ENCODE measurements at places on chromosomes 4 and X. TPM values are rescaled to one million over a fixed set of nuclear protein-coding genes. Genes with fewer than 3 reads are reported as not detected.

RASGEF1B gene
- 45.6 TPM for total RNA-seq

BMP2K gene
- total RNA-seq, result 44.8 TPM

MAGEA2 gene
- total RNA-seq, result not detected

STPG2 gene
- 0.47 TPM for total RNA-seq

H2BW2 gene
- not detected for total RNA-seq

CLNK gene
- total RNA-seq, result not detected

AGA gene
- 20.2 TPM for total RNA-seq

- DNase-seq, result no peak
These were observed 5.0 kb downstream of the LNX1 start for GRCh38 chr4:53586121-53586816.

GRCh38 chr4:40990236-40990898, 224.0 kb downstream of the APBB2 start:
- DNase-seq, result no peak

DNA sequence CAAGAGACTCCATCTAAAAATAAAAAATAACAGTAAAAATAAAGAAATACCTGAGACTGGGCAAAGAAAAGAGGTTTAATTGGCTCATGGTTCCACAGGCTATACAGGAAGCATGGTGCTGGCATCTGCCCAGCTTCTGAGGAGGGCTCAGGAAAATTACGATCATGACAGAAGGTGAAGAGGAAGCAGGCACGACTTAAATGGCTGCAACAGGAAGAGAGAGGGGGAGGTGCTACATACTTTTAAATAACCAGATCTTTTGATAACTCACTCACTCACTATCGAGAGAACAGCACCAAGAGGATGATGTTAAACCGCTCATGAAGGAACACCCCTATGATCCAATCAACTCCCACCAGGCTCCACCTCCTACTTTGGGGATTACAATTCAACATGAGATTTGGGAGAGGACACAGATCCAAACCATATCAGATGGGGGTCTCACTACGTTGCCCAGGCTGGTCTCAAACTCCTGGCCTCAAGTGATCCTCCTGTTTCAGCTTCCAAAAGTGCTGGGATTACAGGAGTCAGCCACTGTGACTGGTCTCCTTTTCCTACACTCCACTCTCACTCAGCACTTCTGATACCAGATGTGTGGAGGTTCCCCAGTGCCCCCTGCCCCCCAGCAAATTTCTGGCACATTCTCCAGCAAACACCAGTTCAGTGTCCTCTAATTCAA, 11.9 kb upstream of the ZNF157 start:
- no peak for DNase-seq

GRCh38 chr4:54572152-54572542, 85.6 kb upstream of the KIT start:
- no peak for DNase-seq

GRCh38 chr4:140003876-140004548, 150.0 kb downstream of the MAML3 start:
- no peak for DNase-seq

DNA sequence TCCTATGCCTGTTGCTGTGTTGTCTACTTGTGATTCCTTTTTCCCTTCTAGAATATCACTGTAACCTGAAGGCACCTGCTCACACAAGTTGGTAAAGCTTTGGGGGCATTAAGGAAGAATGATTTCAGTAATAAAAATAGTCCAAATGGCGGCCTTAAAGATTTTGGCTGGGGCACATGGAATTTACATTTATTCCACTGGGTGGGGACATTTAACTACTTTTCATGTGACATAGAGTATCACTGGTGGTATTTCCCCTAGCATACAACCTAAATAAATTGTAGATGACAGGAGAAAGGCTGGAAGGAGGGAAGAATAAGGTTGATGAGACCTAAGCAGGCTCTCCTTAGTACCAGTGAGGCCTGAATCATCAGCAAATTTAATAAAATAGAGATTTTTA, 121.8 kb upstream of the EDA2R start:
- no peak for DNase-seq

DNA sequence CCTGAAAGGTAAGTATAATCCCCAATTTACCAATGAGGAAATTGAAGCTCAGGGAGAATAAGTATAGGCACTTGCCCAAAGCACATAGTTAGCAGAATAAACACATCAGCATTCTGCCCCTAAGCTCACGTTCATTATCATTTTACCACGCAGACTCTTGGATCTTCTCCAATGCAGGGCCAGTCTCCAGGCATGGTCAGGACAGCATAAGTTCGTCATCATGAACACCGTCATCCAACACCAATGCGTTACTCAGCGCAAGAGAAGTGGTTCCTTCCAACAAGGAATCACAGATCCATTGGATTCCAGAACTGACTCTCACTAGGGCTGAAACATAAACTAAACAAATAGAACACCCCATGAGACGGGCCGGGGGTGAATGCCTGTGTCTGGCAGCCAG, 86.5 kb upstream of the GPM6B start:
- DNase-seq, result no peak

DNA sequence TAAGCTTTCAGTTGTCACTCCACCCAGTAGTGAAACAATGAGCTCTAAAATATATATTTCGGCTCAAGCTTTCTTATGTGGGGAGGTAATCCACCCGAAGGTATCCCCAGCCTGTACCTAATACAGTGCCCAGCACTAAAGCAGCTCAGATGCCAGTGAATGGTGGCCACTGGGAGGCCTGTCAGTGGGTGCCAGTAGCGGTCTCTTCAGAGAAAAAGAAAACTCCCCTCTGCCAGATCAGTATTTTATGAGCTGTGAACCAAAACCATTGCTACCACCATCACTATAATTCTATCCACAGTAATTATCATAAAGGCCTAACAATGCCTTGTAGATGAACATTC, 835 bp upstream of the NFKB1 start:
- DNase-seq, result no peak

GRCh38 chr4:108725457-108725856, 37.4 kb downstream of the ETNPPL start:
- no peak for DNase-seq

- no peak for DNase-seq
These were observed 1020.0 kb upstream of the GRID2 start for GRCh38 chr4:91283726-91284230.

DNA sequence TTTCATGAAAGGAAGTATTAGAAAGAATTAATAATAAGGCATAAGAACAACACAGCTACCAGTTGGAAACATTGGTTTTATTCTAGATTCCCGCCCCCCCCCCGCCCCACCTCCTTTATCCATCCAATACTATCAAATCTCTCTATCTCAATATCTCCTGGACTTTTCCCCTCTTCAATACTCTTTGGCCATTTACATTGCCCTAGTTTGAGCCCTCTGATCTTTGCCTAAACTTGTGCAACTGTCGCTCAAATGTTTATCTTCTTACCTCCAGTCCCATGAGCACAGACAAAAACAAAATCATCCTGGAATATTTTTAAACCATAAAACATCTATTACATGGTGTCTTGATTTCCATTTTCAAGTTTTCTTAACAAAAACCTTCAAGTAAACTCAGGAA, 488.2 kb downstream of the KLHL13 start:
- no peak for DNase-seq

GRCh38 chrX:119151051-119151380, 23.4 kb upstream of the KIAA1210 start:
- no peak for DNase-seq

- DNase-seq, result no peak
These were observed 49.7 kb downstream of the XIAP start for GRCh38 chrX:123909523-123909922.

GRCh38 chr4:142473218-142473959, 372.7 kb downstream of the INPP4B start:
- DNase-seq, result no peak

Data from omental fat pad (tissue), 4 donors.